Fibroblast of skin of left biceps (primary cell): ENCODE measurements at places on chromosomes 4 and X.

DNA sequence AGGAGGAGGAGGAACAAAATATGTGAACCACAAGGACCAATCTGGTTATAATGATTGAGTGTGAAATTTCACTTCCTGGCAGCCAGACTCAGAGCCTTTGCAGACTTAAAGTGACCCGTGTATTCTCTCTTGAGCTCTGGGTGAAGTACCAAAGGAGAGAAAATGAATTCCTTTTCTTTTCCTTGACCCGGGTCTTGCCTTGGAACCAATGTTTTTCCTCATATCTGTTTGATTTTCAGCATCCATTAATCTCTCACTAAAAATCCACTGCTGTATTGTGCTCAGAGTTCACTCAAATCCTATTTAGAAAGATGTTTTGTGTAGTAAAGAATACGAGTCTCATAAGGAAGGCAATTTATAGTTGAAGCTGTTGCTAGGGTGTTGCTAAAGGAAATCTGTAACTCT lies 78.3 kb upstream of the C1QTNF7 start:
- DNase-seq = no peak

DNA sequence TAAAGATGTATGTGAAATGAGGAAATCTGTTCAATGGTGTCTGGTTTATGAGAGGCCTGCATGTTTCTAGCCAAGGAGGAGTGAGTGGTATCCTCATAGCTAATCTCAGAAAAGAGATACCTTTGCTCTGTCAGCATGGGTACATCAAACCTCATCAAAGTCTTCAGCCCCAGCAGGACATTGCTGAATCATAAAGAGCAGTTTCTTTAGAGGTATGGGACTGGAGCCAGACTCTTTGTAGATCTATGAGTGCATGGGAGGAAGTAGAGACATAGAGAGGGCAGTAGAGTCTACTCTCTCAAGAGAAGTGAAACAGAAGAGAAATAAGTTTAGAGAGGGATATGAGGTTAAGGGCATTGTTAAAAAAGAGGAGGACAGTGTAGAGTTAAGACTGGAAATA lies 1950.9 kb downstream of the ARAP2 start:
- DNase-seq = no peak

DNA sequence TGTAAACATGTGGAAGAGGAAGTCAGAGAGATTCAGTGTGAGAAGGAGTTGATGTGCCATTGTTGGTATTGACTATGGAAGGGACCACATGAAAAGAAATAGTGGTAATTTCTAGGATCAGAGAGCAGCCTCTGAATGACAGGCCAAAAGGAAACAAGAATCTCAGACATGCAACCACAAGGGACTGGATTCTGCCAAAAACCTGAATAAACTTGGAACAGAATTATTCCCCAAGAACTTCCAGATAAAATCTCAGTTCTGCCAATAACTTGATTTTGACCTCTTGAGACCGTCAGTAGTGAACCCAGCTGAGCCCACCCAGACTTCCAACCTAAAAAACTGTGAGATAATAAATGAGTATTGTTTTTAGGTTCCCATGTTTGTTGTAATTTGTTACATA lies 653.6 kb upstream of the NR3C2 start:
- no peak for DNase-seq

DNA sequence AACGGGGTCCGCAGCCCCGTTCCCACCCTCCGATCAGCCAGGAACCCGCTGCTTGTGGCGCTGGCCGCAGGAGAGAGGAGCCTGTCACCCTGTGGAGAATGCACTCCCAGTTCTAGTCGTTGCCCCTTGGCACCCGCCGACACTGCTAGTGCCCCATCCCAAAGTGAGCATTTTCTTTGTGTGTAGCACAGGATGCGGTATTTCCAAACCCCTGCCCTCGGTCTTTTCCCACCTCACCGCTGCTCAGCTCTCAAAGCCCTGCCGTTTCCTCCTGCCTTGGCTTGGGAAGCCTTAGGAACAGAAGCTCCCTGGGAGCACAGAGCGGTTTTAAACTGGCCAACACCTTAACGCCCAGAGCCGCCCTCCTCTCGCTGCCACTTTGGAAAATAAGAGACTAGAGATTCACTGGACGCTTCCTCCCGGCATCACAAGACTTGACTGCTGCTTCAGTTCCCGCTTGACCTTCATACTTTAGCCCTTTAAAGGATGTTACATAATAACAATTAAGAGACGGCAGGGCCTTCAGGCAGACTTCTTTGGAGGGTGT lies 772 bp downstream of the CYP4V2 start:
- DNase-seq = no peak

- DNase-seq = no peak
These were observed 36.9 kb downstream of the NLGN3 start for GRCh38 chrX:71181558-71181909.

- peak; percentile 80 for DNase-seq
These were observed 4.2 kb downstream of the TSPAN5 start for GRCh38 chr4:98653890-98654867.

- DNase-seq = peak; percentile 84
These were observed 1.3 kb upstream of the FAT4 start for GRCh38 chr4:125313497-125313896.

DNA sequence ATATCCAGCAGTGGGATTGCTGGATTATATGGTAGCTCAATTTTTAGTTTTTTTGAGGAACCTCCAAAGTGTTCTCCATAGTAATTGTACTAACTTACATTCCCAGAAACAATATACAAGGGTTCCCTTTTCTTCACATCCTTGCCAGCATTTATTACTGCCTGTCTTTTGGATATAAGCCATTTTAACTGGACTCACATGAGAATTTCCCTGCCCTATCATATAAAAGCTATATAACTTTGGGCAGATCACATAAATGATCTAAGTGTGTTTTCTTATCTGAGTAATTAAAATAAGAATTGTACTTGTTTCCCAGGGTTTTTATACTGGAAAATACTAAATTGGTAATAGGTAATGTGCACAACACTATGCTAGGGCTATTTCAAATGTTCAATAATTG lies 25.4 kb downstream of the APOOL start:
- no peak for DNase-seq

GRCh38 chr4:20268028-20268427 lies 16.3 kb downstream of the SLIT2 start:
- DNase-seq = no peak

- no peak for DNase-seq
These were observed 91.2 kb upstream of the SOD3 start for GRCh38 chr4:24704149-24704548.

GRCh38 chrX:14546190-14546589 lies 16.9 kb downstream of the GLRA2 start:
- no peak for DNase-seq

DNA sequence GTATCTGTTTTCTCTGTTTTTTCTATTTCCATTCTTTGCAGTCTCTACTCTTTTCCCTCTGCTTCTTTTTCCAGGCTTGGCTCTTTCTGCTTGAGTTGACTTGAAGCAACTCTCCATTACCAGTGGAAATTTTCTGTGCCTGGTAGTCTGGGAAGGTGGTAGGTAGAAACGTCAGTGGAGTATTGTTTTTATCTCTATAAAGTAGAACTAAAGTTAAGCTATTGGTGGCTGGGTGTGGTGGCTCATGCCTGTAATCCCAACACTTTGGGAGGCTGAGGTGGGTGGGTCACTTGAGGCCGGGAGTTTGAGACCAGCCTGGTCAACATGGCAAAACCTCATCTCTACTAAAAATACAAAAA lies 438.1 kb upstream of the AR start:
- DNase-seq = no peak

GRCh38 chr4:111761531-111761930 lies 383.7 kb upstream of the FAM241A start:
- DNase-seq = peak; percentile 27

GRCh38 chr4:183522821-183523220 lies 18.0 kb downstream of the ING2 start:
- no peak for DNase-seq
